HTR-8/SVneo (cell line): ENCODE measurements at places on chromosomes 1 and 21.

DNA sequence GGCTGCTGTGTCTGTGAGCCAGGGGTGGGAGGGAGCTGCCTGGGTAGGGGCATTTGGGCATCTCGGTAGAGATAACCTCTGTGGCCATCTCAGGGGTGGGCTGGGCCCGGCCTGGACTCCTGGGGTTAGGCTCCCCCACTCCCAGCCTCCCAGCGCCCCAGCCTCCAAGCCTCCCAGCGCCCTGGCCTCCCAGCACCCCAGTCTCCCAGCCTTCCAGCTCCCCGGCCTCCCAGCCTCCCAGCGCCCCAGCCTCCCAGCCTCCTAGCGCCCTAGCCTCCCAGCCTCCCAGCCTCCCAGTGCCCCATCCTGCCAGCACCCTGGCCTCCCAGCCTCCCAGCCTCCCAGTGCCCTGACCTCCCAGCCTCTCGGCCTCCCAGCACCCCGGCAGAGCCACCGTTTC is 85.1 kb upstream of the TTC34 start:
- no peak for DNase-seq

DNA sequence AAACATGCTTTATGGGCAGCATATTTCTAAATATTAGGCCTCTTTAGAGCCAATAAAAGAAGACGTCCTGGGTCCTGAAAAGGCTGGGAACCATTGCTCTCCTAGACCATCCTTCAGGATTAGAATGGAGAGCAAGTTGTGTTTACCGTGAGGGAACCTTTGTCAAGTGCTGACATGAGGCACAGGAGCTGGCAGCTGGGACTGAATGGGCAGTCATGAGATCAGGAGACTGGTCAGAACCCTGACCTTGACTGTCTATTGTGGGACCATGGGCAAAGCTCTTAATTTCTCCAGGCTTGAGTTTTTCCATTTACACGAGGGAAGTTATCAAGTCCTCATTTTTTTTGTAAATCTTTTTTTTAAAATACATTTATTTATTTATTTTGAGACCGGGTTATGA is 5.2 kb downstream of the PFKFB2 start:
- no peak for DNase-seq

DNA sequence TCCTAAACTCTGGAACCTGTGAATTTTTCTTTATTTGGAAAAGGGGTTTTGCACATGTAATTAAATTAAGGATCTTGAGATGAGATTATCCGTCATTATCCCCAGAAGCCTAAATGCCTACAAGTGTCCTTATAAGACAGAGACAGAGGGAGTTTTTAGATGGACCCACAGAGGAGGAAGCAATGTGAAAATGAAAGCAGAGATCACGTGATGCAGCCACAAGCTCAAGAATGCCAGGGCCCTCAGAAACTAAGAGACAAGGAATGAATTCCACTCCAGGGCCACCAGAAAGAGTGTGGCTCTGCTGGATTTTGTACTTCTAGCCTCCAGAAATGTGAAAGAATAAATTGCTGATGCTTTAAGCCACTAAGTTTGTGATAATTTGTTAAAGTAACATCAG is 183.6 kb upstream of the UBE2U start:
- DNase-seq = no peak

DNA sequence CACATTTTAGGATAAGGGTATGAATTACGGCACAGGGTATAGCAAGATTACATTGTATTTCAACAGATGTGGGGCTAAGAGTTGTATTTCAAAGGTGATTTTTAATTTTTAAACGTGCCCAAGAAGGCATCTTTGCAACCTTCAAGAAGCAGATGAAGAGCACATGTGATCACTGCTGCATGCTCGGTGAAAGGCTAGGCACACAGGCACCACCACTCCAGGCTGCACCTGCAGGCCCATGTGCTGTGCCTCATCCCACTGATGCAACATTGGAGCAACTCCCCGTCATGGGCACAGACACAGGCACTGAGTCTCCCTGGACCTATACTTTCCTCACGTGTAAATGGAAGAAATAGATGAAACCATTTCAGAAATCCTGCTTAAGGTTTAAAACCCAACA is 23.5 kb downstream of the UBE2G2 start:
- DNase-seq = no peak

- DNase-seq = no peak
These were observed 4.2 kb downstream of the CD244 start for GRCh38 chr1:160858507-160858906.

DNA sequence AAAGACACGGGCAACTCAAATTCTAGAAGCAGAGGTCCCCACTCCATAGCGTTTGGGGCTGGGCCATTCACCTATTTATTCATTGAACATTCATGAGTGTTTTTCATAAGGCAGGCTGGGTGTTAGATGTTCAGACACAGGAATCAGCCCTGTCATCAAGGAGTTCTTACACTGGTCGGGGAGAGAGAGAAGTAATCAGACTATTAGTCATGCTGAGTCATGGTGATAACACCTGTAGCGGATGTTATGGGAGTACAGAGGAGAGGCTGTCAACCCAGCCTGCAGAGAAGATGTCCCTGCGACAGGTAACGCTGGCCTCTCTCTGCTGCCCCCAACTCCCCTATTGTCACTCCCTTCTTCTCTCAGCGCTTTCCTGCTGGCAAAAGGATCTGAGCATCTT is 17.2 kb downstream of the LY9 start:
- no peak for DNase-seq

- no peak for DNase-seq
These were observed 126.6 kb downstream of the URB2 start for GRCh38 chr1:229752679-229753078.

DNA sequence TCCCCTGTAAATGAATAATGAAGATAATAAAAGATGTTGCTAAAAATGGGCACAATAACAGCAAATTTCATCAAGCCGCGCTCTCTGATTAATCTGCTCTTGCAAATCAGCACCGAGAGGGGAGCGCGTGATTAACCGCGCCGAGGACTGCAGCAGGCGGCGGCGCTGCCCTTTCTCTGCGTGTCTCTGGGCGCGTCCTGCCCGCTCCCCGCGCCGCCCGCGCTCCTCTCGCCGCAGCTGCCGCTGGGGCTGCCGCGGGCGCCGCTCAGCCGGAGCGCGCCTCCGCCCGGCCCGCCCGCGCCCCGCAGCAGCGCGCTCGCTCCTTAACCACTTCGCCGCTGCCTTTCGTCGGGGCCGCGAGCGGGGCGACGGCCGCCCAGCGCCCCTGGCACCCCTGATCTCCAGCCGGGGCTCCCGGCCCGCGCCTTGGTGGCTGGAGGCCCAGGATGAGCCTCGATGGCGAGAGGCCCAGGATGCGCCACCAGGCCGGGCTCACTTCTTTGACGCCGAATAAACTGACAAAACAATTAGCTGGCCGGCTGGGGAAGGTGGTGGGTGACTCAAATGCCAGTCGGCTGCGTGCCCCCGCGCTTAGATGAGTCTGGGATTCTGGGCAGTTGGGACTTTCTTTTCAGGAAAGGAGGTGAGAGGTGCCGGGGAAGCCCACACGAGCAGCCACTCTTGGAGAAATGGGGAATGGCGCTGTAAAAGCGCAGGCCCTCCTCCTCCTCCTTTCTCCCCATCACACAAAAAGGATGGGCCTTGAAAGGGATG is 221.4 kb upstream of the PKN2 start:
- peak; percentile 3 for DNase-seq

GRCh38 chr21:14773777-14774345 is 227.7 kb upstream of the SAMSN1 start:
- peak; percentile 9 for DNase-seq

DNA sequence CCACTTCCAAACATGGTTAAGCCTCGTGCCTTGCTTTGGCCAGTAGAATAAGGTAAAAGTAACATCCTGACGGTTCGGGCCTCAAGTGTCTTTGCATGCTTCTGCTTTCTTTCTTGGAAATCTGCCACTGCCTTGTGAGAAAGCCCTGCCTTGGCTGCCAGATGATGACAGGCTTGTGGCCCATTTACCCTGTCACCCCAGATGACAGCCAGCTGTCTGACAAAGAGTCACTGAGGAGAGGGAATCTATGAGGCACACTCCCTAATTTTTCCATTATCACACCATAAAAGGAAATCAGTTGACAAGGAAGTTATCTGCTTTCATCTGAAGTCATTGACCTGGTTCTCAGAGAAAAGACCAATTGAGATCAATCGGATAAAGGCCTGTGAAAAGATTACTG is 199.8 kb downstream of the USH2A start:
- no peak for DNase-seq

GRCh38 chr1:78040484-78041089 is 5.2 kb upstream of the GIPC2 start:
- DNase-seq = no peak

DNA sequence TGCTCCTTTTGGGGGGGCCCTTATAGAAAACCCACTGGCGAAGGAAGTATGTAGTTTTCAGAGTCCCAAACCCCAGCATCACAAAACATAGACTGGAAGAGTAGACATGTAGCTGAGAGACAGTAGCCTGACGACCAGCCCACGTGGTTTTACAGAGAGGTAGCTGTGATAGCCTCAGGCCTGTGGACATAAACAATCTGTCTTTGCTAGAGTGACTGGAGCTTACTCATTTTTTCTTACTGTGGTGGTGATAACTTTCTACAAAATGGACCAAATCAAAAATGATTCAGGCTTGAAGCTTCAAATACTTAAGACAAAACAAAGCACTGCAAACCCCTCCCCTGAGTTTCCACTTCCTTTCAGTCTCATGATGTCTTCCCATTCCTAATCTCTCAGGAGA is 497.0 kb downstream of the RWDD3 start:
- DNase-seq = no peak

DNA sequence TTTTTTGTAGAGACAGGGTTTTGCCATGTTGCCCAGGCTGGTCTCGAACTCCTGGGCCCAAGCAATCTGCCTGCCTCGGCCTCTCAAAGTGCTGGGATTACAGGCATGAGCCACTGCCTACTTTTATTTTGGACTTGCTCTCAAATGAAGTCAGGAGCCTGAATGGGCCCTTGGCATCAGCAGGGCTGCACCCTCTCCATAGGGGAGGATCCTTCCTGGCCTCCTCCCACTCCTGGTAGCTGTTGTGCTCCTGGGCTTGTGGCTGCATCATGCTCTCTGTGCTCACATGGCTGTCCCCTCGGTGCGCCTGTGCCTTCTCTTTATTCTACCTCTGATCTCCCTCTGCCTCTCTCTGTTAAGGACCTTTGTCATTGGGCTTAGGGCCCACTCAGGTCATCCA is 46.4 kb upstream of the DISP3 start:
- DNase-seq = no peak

DNA sequence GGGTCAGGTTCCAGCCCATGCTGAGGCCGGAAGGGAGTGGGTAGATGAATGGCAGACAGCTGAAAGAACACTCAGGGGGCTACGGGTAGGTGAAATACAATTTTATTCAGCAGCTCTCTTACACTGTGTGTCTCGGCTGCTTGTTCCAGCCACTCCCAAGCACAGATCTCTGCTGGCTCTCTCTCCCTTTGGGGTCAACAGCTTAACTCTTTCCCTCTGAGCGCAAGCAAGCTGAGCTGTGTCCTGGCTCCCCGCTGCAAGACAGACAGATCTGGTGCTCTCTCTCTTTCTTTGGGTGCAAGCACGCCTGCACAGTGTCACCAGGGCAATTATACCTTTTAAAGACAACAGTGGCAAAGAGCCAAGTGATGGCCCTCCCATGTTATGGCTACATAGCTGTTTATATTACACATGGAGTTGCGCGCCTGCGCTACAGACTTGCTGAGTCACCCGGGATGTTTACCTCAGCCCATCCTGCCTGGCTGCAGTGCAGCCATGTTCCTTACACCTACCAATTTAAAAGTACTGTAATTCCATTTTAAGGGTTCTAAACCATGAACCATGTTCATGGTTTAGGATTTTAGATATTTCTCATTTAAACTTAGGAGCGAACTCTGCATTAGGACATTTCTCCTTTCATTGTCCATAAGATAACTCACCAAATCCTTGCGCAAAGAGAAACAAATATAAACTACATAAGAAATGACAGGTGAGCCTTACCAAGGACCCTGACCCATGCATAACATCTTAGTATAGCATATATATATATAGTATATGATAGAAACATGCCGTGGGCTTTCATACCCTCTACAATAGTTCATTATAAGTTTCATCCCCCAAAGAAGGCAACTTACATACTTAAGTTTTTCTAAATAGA is 396.5 kb downstream of the SMYD3 start:
- DNase-seq = no peak

DNA sequence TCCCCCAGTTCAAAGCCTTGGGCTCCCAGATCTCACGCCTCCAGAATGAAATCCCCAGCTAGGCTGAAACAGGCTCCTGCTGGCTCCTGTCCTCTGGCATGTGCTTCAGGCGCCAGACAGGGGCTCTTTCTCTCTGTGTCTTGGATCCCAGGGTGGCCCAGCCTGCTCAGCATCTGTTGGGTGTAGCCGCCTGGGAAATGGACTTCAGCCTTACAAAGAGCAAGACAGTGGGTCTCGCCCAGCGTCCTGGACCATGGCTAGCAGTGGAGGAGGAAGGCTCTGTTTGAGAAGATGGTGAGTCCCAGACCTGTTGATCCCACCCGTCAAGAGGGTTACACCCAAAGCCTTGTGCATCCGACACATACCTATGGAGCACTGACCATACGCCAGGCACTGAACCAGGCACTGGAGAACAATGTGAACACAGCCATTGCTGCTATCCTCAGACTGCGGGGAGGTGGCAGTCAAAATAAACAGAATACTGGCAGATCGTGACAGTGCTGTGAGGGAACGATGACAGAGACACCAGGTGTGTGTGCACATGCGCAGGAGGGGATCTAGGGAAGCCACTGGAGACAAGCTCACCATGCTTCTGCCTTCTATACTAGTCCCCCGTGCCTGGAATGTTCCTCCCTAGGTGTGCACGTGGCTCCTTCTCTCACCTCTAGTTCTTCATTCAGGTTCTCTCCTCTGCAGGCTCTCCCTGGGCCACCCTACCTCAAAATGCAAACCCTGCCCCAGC is 93.0 kb upstream of the GCLM start:
- no peak for DNase-seq
